ENCODE measurements at places on chromosomes 2 and 18.

DNA sequence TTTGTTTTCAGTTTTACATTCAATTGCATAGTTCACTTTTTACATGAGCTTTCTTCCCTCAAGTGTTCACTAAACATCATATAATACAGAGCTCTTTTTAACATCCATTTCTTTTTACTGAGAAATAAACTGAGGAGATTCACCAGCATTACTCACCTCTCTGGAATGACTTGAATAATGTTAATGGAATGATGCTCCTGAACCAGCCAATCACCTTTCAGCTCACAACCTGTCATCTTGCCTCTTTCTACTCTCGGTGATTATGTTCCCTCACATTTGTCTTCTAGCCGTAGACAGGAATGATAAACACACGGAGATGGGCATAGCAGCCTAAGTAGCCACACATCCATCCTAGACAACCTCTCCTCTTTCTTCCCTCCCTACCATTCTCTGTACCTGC, 301.7 kb downstream of the PAX3 start:
- no peak for DNase-seq

GRCh38 chr2:2291500-2292260, 39.4 kb downstream of the MYT1L start:
- DNase-seq = no peak

- DNase-seq = no peak
These were observed 11.5 kb downstream of the ANKRD29 start for GRCh38 chr18:23650968-23651927.

GRCh38 chr2:27243391-27244130, 19.3 kb downstream of the SLC30A3 start:
- no peak for DNase-seq

- no peak for DNase-seq
These were observed 875 bp downstream of the C18orf63 start for GRCh38 chr18:74316257-74317170.

- DNase-seq = peak; percentile 56
These were observed 166.4 kb downstream of the TMEM247 start for GRCh38 chr2:46645681-46646162.

All from right lung (tissue), 10 donors.